ENCODE measurements at places on chromosomes 4 and X. TPM values are rescaled to one million over a fixed set of nuclear protein-coding genes. Genes with fewer than 3 reads are reported as not detected.

Gene CDKL5
- 1.8 TPM for polyA plus RNA-seq

Gene MAGEC3
- not detected for polyA plus RNA-seq

Gene QRFPR
- polyA plus RNA-seq = not detected

Gene PPARGC1A
- polyA plus RNA-seq = not detected

Gene GAB1
- polyA plus RNA-seq = 2.0 TPM

Gene MAGEB2
- polyA plus RNA-seq = not detected

Gene NLGN4X
- polyA plus RNA-seq = not detected

Gene ZAR1
- not detected for polyA plus RNA-seq

Gene ADH1B
- polyA plus RNA-seq = 0.15 TPM

Gene BEX5
- not detected for polyA plus RNA-seq

Gene TRIM75
- polyA plus RNA-seq = not detected

Gene LGI2
- polyA plus RNA-seq = not detected

Gene BEX3
- 300 TPM for polyA plus RNA-seq

Gene TMPRSS11B
- not detected for polyA plus RNA-seq

Gene EDA2R
- polyA plus RNA-seq = 13.4 TPM

Measured in GM23248 (cell line).